Activated naive CD4-positive, alpha-beta T cell (primary cell): ENCODE measurements at places on chromosomes 1 and 21.

- no peak for DNase-seq
Measured at GRCh38 chr1:22971161-22971560, 1.5 kb downstream of the LACTBL1 start.

GRCh38 chr1:174682419-174683008, 234.8 kb downstream of the GPR52 start:
- no peak for DNase-seq

DNA sequence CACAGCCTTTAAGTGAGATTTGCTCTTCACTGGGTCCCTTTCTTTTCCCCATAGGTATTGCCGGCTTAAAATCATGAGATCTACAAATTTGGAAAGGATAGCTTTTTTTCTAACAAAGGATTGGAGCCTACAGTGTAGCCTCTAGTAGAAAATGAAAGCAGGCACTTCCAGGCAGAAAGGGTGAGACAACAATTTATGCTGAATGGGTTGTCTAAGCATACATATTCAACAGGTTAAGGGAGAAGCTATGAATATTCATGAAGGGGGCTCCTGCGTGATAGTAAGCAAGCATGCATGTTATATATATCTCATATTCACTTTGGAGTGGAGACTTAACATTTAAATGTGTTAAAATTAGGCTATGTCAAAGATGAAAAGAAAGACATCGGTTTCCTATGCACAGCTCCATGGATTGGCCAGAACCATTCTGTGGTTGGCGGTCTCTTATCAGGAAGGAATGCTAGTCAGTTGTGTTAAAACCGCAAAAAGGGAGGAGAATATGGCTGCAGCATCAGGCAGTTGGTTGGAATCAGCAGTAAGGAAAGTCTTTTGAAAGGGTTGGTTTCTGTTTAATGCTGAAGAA, 66.0 kb downstream of the VCAM1 start:
- DNase-seq: no peak

DNA sequence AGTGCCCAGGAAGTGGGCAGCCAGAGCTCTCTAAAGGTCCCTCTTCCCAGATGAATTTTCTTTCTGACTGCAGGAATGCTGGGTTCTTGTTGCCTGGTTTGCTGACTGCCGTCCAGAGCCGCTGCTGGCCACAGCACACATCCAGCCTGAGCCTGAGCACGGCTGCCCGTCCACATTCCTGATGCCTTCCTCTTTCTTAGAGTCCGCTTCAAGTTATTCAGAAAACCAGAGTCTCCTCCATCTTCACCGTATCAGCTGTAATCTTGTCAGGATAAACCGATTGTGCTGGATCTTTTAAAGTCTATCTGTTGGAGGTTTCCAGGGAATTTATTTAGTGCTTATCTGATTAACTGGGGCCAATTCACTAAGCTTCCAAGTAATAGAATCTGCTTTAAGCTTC, 84.8 kb upstream of the BCAR3 start:
- DNase-seq: no peak

GRCh38 chr1:203379825-203380224, 28.9 kb upstream of the FMOD start:
- no peak for DNase-seq

DNA sequence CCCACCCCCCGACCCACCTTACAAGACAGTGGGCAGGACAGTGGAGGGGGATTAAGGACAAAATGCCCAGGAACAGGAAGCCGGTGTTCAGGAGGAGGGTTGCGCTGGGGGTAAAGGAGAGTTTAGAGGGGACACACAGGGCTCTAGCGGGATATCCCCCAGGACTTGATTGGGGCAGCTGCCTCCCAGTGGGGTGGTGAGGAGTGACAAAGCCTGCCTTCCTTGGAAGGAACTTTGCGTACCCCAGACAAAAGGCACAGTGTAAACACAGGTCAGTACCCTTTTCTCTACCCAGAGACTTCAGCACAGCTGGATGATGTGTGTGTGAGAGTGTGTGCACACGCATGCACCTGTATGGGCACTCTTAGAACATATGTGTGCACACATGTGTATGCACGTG, 51.7 kb upstream of the BCAR3 start:
- DNase-seq: no peak

GRCh38 chr1:241642593-241642944, 2.4 kb upstream of the CHML start:
- no peak for DNase-seq

DNA sequence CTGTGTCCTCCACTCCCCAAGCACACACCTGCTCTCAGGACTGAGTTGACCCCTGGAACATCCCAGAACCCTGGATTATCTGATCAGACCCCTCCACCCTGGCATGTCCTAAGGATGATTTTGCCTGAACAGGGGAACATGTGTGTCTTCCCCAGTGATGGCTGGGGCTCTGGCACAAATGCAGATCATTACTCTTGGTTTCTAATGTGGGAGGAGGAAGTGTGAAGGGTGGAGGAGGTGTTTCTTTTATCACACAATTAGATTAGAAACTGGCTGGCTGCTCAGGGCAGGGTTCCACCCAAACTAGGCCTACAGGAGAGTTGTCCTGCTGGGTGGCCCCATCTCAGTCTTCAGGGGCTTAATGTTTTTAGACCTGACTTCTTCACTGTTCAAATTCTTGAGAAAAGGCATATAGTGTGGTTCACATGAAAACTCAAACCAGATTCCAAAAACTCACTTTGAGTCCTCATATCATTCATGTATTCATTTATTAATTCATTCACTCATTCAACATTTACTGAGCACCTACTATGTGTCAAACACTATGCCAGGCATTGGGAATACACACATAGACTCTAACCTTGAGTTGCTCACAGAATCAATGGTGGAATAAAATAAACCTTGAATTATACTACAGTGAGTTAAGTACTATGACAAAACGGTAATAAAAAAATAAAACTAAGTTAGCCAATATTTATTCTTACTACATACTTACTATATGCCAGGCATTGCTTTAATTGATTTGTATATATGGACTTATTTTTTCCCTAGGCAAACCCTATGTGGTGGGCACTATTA, 221.8 kb upstream of the JUN start:
- no peak for DNase-seq

DNA sequence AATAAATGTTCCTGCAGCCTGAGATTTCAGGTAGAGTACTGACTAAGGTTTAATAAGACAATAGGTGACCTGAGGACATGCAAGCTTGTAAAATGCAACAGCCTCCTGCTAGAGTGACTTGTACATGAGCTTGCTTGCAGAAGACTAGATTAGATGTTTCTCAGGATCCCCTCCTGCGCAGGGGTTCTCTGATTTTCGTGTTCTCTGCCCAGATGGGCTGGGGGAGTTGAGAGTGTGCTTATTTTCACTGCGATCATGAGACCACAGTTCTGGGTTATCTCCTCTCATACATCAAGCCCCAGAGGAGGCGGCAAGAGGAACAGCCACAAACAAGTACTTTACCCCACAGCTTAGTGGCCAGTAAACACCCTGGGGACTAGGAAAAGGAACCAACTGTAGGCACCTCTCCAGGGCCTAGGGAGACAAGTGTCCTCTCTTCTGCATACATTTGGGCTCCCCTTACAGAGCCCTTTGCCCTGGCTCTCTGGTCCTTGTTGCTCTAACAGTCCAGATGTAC, 8.0 kb downstream of the TMEM81 start:
- no peak for DNase-seq

GRCh38 chr1:38577385-38577784, 282.2 kb downstream of the RRAGC start:
- no peak for DNase-seq

GRCh38 chr1:181318022-181318857, 165.1 kb upstream of the CACNA1E start:
- DNase-seq: no peak

DNA sequence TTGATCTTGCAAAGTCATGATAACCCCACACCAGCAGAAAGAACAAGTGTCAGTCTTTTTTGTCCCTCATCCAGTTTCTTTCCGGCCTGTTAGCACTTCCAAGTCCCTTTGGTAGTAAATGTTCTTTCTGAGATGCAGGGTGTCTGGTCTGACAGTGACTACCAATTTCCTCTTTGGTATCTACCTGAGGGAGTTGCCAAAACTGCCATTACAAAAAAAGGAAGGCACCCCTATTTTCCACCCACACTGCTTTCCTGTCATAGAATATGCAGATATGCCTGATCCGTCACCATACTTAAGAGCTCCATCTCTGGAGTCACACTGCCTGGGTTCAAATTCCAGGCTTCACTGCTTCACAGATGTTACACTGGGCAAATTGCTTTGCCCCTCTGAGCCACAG, 72.4 kb downstream of the ZNF281 start:
- DNase-seq: no peak

GRCh38 chr1:101330427-101331130, 93.8 kb downstream of the S1PR1 start:
- DNase-seq: no peak

DNA sequence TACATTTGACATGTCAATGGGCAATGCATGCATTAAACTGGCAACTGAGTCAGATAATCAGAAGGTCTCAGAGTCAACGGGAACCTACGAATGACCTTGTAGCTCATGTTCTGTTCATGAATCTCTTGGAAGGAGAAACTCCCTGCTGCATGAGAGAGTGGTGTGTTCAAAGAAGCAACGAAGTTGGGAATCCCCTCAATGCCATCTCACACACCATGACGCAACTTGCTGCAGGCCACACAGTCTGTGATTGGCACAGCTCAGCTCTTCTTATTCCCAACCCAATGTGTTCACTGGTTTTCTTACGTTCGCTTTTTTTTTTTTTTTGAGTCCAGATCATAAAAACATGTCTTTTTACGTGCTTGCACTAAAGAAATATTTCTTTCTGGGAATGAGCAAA, 53.5 kb upstream of the PRDM2 start:
- DNase-seq: no peak

DNA sequence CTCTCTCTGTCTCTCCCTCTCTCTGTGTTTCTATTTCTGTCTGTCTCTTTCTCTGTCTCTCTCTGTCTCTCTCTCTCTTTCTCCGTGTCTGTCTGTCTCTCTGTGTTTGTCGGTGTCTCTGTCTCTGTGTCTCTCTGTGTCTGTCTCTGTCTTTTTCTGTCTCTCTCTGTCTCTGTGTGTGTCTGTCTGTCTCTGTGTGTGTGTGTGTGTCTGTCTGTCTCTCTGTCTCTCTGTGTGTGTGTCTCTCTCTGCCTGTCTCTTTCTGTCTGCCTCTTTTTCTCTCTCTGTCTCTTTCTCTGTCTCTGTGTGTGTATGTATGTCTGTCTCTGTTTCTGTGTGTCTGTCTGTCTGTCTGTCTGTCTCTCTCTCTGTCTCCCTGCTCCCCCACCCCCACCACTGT, 31.7 kb upstream of the ZC3H12A start:
- DNase-seq: no peak

GRCh38 chr1:8886589-8886988, 8.1 kb upstream of the ENO1 start:
- DNase-seq: no peak

DNA sequence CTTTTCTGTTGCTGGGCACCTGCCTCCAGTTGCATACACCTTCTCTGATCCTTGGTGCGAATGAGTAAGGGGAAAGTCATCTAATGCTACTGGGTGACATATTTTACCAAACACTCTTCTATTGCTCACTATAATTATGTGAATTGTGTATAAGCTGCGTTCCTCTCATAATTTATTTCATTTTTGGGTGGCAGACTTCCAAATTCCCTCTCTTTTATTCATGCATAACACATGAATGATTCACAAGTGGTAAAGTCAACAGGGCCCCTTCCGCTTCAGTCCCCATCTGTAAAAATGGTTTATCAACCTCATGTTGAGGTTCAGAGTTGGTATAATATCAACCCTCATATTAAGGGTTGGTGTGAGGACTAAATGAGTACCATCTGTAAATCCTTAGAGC, 3.2 kb upstream of the QSOX1 start:
- DNase-seq: no peak

DNA sequence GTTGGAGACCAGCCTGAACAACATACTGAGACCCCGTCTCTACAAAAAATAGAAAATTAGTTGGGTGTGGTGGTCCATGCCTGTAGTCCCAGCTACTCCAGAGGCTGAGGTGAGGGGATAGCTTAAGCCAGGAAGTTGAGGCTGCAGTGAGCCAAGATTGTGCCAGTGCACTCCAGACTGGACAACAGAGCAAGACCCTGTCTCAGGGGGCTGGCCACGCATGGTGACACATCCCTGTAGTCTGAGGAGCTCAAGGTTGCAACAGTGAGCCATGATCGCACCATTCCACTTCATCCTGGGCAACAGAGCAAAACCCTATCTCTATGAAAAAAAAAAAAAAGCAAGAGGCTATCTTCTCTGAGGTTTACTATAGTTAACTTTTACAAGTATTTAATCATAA, 12.7 kb upstream of the UBE4B start:
- no peak for DNase-seq

- no peak for DNase-seq
Measured at GRCh38 chr1:223052931-223053330, 90.1 kb downstream of the TLR5 start.

DNA sequence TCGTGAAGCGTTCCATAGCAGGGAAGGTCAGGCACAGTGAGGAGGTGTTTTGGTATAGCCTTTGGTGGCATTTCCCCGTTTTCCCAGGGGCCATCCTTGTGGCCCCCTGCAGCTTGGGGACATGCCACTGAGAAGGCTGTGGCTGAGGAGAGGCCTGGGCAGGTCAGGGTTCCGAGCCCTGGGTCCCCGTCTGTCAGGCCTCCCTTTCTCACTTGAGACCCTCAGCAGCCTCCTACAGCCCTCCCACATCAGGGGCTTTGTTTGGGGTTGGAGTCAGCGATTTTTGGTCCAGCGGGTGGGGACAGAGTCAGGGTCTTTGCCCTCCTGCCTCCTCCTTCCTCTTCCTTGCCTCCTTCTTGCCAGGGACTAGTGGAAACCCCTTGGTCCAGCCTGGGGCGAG, 22.2 kb downstream of the LDLRAP1 start:
- DNase-seq: no peak

DNA sequence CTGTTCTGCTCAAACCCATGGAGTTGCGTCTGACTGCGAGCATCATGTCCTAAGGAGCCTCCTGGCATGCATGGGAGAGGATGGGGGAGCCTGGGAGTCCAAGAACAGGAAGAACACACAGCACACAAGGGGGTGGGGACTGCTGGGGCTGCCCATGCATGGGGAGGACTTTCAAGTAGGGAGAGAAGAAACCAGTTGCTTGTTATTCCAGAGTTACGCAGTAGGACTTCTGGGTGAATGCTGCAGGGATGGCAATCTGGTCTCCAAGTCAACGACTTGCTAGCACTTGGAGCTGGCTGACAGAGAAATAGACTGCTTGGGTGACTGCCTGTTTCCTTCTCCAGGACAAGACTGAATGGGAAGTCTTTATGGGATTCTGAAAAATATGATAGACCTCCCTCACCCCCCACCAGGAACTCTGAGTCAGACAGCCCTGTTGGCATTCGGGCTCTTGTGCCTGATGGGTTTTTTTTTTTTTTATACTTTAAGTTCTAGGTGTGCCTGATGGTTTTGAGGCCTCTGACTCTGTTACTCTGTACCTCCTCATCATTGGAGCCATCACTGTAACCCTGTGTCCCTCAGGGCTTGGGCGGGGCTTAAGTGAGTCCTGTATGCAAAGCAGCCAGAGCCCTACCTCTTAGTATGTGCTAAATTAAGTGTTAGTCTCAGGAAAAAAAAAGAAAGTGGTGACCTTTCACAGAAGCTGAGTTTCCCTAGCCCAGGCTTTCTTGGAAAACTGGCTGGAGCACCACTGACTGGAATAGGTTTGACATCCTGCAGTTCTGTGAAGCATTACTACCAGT, 30.3 kb downstream of the MAP3K21 start:
- no peak for DNase-seq
